MM.1S (cell line): ENCODE measurements at places on chromosomes 5 and 9.

GRCh38 chr9:5922192-5922591 lies 31.5 kb downstream of the MLANA start:
- DNase-seq: no peak

GRCh38 chr5:160133071-160133917 lies 14.0 kb upstream of the PWWP2A start:
- no peak for DNase-seq

GRCh38 chr5:76524868-76525267 lies 98.3 kb downstream of the F2RL2 start:
- DNase-seq: no peak

DNA sequence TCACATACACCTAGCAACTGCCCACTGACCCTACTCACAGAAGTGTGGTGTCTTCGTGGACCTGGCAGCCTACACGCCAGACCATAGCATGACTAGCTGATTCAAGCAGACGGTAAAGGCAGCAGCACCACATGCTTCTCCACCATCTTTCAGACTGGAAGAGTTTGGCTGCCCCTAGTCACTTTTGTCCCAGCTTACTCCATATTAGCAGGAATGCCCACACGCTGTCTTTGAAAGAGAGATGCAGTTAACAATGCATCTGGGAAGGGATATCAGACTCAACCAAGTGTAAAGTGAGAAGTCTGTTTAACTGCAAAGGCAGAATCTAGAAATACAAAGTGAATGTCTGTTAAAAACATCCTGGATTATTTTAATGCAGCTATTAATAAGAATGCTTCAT lies 177.2 kb upstream of the GNA14 start:
- no peak for DNase-seq

- no peak for DNase-seq
These were observed 144.4 kb downstream of the SLC12A2 start for GRCh38 chr5:128228008-128228407.

GRCh38 chr9:128762671-128763449 lies 8.9 kb downstream of the ZER1 start:
- no peak for DNase-seq

DNA sequence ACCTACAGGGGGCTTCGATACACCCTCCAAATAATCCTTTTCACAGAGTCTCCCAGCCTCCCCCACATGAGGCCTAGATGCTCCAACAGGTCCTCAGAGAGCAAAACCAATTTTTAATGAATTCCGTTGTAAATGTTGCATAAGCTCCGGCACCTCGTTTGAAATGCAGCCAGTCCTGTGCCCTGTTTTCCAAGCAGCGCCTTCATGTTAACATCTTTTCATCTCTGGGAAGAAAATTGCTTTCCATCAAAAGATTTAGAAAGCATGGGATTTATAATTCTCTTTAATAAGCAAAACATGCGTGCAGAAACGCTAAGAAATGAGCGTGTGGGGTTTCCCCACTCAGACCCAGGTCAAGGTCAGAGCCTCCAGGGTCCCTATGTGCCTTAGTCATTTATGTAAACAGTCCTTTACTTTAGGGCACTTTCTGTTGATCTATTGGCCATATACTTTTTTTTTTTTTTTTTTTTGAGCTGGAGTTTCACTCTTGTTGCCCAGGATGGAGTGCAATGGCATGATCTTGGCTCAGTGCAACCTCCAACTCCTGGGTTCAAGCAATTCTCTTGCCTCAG lies 177.5 kb upstream of the S1PR3 start:
- no peak for DNase-seq

GRCh38 chr5:138623053-138623452 lies 47.9 kb upstream of the HSPA9 start:
- no peak for DNase-seq

DNA sequence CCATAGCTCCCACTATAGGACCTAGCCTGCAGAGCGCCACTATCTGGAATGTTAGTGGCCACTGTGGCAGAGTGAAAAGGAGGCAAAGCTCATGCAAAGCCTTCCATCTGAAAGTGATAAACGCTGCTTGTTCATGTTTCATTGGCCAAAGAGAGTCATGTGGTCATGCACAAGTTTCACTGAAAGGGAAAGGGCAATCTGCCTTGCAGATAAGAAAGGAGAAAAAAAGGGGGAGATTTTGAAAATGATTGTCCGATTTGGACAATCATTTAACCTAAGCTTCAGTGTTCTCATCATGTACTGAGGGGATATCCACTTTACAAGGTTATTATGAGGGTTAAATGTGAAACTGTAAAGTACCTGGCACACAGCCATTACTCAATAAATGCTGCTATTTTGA lies 9.0 kb upstream of the MOB3B start:
- DNase-seq: no peak

GRCh38 chr9:112925058-112925641 lies 34.5 kb upstream of the SLC46A2 start:
- peak; percentile 10 for DNase-seq

GRCh38 chr9:14780693-14781092 lies 58.2 kb upstream of the CER1 start:
- no peak for DNase-seq

GRCh38 chr5:138953387-138954256 lies 78.5 kb upstream of the LRRTM2 start:
- peak; percentile 7 for DNase-seq

- no peak for DNase-seq
These were observed 120.2 kb downstream of the SEMA5A start for GRCh38 chr5:9425710-9426109.

GRCh38 chr9:37575921-37576721 lies at the start of gene FBXO10:
FBXO10 (minus strand) TSS chr9:37576380; CDS start chr9:37541768, 34,612 bp downstream.
- peak; percentile 63 for DNase-seq

DNA sequence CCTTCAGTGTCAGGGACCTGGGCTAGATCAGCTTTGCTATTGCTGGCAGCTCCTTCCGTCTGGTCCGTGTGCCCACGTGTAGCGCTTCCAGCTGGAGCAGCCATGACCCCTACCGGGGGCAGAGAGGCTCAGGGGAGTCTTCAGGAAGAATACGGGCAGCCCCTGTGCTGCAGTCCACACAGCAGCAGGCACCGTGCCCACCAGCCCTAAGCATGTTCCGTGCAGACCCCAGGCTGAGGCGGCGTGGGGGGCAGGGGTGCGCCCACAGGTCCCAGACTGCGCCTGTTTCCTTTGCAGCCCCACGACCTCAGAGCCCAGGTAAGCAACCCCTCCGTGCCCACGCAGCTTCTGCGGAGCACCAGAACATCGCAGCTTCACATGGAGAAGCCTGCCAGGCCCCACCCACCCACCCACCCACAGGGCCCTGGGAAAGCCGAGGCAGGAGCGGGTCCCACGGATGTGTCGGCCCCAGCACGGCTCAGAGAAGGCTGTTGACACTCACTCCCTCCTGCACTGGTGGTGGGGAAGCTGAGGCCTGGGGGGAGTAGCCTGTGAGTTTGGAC lies 83.1 kb downstream of the KCNT1 start:
- DNase-seq: no peak

DNA sequence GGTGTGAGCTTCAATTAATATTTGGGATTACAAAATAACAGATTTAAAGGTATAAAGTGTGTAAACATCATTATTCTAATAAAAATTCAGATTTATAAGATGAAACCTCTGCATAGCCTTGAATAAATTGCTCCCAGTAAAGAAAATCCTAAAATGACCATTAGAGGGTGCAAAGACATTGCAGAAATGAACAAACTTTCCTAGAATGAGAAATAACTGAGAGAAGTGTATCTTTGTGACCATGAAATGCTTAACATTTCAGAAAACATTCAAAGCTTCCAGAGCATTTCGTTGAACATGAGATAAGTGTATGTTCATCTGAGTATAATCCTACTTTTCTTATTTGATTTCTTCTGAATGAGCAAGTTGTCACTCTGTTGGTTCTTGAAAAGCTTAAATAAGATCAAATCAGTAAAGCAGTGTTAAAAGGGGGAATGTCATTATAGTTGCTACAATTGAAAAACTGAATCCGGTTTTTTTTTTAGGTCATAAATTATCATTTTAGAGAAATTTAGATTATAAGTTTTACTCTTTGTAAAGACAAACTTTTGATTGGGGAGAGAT lies 24.7 kb upstream of the NUDT12 start:
- DNase-seq: peak; percentile 29

DNA sequence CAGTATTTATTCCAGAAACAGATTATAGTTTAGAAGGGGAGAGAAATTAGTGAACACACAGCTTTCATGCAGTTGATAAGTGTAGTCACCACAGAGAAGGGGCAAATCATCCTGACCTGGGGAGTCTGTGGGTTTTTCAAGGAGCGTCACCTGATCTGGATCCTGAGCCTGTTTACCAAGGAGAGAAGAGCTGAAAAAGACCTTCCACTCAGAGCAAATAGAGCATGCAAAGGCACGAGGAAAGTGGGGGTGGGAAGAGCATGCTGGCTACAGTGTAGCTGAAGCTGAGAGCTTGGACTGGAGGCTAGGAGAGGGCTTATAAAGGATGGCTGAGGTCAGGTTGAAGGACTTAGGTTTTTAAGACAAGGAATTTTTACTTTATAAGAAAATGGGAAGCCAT lies 30.4 kb downstream of the ACO1 start:
- no peak for DNase-seq

GRCh38 chr5:32083981-32084430 lies 90.1 kb downstream of the GOLPH3 start:
- no peak for DNase-seq

- DNase-seq: no peak
These were observed 59.6 kb downstream of the ATG10 start for GRCh38 chr5:82031220-82032119.

- DNase-seq: no peak
These were observed 157.5 kb upstream of the MAST4 start for GRCh38 chr5:66438696-66439095.

DNA sequence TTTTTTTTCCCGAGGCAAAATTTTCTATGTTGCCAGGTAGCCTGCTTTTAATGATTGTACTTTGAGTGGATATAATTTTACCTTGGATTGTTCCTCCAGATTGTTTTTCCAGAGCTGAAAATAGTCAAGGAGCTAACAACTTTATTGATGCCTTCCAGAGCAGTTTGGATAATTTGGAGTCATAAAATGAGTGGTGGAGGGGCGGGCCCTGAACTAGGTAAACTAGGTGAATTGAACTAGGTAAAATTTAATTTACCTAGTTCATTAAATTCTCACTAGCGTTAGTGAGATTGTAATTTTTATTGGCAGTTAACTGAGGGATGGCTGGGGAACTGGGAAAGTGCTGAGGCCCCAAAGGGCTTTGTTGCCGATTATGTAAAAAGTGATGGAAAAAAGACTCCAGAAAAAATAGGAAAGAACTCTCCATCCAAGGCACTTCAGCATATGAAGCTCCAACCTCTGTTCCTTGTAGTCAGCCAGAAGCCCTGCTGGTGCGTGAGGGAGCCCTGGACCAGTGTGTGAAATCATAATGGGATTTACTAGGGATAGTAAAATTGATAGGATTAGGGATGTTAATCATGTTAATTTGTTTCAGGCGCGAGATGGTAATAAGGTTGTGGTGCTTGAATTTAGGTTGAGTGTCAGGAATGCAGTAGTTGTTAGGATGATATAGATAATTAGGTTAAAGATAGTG lies 1.7 kb downstream of the DNAJC25 start:
- DNase-seq: no peak

DNA sequence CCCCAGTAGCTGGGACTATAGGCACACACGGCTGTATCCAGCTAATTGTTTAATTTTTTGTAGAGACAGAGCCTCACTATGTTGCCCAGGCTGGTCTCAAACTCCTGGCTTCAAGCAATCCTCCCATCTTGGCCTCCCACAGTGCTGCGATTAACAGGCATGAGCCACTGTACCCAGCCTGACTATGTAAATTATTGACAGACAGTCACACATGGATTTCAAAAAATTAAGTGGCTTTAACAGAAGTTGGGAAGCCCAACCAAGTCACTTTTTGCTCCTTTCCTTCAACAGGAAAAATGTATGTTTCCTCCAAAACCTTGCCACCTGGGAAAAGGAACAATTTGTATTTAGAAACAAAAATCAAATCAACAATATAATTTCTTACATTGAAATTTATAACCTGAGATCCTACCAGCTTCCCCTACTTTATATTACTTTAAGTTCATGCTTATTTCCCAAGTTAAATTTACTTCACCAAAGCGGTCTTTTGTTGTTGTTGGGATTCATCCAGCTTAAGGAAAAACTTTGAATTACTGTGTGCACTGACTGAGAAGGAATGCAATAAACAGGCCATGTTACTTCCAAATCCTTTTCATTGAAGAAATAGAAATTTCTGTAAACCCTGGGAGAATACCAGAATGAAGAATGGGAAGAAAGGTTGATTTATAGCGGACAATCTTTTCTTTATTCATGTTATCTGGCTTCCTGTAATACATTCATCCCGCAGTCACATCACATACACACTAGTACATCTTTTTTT lies 8.6 kb downstream of the PCA3 start:
- no peak for DNase-seq

DNA sequence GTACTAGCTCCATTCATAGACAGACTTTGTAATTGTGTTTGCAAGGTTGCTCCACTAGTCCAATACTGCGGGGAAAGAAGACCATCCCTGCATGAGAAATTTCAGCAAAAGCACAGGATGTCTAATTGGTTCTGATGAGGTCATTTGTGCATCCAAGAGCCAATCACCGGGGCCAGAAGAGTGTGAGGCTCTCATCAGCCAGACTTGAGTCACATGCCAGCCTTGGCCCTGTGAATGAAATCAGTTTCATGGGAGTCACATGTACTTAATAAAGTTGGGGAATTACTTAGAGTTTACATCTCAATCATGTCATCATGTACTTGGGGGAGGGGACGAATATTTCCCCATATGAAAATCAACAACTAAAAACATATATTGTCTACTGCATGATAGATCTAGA lies 1236.0 kb downstream of the MAT2B start:
- DNase-seq: peak; percentile 51

DNA sequence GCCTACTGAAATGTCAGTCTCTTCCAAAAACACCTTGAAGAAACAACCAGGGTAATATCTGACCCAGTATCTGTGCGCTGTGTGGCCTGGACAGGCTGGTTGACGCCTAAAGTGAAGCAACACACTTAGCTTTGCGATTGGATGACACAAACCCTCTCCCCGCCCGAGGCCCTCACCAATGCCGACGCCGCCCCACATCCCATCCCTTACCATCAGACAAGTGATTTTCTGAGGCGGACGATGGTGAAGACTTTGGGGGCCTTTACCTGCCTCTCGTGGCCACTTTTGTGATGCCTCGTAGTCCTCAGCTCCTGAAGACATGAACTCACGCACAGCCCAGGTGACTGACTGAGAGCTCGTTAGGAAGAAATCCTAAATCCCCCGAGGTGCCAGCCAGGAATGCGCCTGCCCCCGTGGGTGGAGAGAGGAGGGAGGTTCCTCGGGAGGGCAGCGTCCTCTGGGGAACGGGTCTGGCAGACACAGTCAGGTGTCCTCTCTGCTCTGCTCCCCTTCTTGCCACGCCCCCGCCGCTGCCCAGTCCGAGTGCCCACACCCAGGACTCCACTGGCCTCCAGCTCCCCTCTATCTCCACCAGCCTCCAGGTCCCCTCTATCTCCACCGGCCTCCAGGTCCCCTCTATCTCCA lies 31.0 kb upstream of the RXRA start:
- no peak for DNase-seq

GRCh38 chr9:95157481-95158151 lies 159.9 kb downstream of the FANCC start:
- no peak for DNase-seq

- no peak for DNase-seq
These were observed 142.3 kb upstream of the KLF9 start for GRCh38 chr9:70556771-70557170.

GRCh38 chr5:36842087-36842486 lies 34.5 kb upstream of the NIPBL start:
- no peak for DNase-seq

- DNase-seq: peak; percentile 21
These were observed 543.7 kb downstream of the DMRTA1 start for GRCh38 chr9:22990349-22990748.

GRCh38 chr5:94998670-94999069 lies 286.2 kb downstream of the MCTP1 start:
- DNase-seq: no peak
